ENCODE measurements at places on chromosomes 2 and 18.

DNA sequence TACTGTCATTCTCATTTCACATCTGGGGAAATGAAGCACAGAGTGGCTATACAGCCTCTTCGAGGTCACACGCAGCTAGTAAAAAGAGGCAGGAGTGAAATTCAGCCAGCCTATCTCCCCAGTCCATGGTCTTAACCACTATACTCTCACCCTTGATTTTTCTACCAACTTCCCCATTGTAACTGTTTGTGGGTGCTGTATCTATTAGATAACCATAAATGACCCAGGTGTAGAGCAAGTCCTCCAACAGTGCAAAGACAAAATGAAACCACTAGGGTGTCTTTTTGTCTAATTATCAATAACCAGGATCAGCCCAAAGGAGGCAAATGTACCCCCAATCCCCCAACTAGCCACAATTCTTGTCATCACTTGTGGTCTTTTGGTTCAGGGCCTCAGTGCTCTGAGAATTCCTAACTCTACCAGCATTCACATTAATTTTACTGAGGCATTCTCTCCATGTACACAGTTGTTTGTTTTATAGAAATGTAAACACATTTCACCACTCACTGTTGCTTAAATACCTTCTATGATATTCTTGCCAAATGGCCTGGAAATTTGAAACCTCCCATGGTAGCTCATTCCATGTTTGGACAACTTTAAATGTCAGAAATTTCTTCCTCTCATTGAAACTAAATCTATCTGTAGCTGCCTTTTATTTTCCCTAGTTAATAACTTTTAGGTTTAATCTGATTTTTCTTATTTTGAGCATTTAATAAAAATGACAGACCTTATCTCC lies 58.7 kb downstream of the SLC40A1 start:
- no peak for DNase-seq

DNA sequence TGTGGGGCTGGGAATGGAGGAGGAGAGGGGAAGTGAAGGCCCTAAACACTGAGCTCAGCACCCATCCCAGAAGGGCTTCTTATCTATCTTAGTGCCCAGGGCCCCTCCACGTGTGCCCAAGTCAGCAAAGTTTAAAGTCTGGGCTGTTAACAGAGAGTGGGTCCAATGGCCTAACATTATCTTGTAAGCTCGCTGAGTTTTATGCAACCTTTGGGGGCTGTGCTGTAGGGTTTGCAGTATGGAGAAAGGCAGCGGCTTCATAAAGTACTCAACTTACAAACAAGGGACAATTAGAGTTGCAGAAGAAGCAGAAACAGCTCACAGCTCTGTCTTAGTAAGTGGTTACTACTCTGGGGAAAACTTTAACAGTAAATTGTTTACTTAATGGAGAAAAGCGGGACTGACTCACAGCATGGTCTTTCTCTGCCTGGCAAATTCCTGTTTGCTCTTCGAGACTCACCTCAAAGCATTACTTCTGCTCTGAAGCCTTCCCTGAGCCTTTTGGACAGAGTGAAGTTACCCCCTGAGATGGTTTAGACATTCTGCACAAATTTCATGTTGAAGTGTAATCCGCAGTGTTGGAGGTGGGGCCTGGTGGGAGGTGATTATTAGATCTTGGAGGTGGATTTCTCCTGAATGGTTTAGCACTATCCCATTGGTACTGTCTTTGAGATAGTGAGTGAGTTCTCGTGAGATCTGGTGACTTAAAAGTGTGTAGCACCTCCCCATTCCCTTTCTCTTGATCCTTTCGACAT lies 9.0 kb downstream of the ENOSF1 start:
- no peak for DNase-seq

DNA sequence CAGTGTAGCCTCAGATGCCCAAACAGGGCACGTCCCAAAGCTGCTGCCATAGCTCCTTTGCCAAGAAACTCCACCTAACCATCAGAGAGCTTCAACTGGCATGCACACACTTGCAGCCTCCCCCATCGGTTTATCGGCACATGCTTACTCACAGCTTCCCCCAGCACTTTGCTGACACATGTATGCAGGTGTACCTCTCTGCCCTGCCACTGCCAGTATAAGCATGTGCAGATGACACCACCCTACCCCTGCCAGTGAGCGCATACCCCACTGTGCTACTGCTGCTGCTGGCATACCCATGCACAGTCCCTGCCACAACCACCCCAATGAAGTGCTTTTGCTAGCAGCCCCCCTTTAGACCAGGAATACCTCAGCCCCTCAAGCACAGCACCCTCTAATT lies 1231.0 kb downstream of the DSC3 start:
- no peak for DNase-seq

- no peak for DNase-seq
Measured at GRCh38 chr2:53609551-53609950, 158.1 kb upstream of the CHAC2 start.
